Urinary bladder (tissue), 4 donors: ENCODE measurements at places on chromosomes 11 and 22. TPM values are rescaled to one million over a fixed set of nuclear protein-coding genes. Genes with fewer than 3 reads are reported as not detected.

DNA sequence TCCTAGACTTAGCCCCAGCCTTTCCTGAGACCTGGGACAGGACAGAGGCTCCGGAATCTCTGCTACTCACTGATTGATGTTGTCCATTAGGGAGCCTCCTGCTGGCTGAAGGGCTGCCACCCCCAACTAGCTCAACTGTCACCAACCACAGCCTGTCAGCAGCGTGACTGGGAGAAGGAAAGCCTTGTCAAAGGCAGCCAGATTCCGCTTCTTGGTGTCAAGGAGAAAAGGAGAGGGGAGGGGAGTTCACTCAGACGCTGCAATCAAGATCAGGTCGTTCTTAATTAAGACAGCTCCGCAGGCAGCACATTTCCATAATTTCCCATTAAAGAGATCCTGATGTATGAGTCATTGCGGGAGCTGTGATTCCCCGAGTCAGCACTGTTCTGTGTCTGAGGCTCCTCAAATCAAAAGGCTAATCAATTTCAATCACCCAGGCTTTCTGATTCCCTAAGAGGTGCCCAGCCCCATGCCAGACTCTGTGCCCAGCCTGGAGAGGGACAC, 152.8 kb upstream of the ZBED5 start:
- no peak for DNase-seq

DNA sequence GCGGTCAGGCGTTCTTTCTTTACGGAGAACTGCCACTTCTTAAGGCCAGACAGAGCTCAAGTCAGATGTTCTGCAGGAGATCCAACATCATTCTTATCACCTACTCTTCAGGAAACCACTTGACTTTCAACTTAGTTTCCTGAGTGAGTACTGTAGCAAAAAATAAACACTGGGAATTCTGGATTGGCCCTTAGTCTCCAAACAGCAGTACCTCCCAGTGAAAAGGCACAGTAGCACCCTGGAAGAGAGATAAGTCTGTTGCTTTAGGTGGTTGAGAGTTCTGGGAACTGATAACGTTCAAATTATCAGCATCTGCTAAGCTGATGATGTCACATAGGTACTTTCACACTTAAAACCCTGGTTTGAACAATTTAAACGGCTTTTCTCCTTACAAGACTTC, 971.8 kb upstream of the TENM4 start:
- no peak for DNase-seq

GRCh38 chr22:31893460-31893859, 50.9 kb upstream of the YWHAH start:
- no peak for DNase-seq

GRCh38 chr22:26709617-26710390, 52.4 kb downstream of the MIAT start:
- DNase-seq, result no peak

- no peak for DNase-seq
These were observed 34.3 kb downstream of the KIAA1671 start for GRCh38 chr22:24986816-24987215.

GRCh38 chr11:93059117-93059957, 89.9 kb downstream of the MTNR1B start:
- DNase-seq, result peak; percentile 26

DNA sequence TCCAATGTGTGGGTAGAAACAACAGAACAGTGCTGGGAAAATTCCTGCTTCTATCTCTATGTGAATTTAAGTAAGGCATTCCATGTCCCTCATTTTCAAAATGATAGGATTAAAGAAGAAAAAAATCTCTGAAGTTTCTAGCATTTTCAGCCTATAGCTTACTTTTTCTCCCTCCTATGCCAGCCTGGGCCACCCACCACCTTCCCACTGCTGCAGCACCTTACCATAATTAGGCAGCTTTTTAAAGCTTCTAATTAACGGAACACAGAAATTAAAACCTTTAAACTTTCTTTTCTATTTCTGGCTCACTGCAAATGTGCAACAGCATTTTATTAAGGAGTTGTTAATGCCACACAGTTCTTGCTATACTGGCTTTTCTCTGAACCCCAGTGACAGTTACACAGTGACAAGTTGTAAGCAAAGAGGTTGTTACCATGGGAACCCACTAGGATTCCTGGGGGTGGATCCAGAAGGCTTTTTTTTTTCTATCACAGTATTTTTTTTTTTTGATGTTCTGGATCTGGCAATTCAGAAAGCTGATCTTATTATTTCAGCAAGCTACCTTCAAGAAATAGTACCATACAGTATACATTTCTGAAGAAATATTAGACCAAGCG, 20.2 kb downstream of the CELF1 start:
- DNase-seq, result no peak

- no peak for DNase-seq
These were observed 420.7 kb upstream of the CADM1 start for GRCh38 chr11:115924744-115925567.

- DNase-seq, result no peak
These were observed 800.9 kb upstream of the TENM4 start for GRCh38 chr11:80241766-80242165.

GRCh38 chr11:93444617-93445073, 98.5 kb downstream of the SMCO4 start:
- DNase-seq, result peak; percentile 13

- no peak for DNase-seq
These were observed 6.6 kb downstream of the TRIM34 start for GRCh38 chr11:5631417-5631816.

DNA sequence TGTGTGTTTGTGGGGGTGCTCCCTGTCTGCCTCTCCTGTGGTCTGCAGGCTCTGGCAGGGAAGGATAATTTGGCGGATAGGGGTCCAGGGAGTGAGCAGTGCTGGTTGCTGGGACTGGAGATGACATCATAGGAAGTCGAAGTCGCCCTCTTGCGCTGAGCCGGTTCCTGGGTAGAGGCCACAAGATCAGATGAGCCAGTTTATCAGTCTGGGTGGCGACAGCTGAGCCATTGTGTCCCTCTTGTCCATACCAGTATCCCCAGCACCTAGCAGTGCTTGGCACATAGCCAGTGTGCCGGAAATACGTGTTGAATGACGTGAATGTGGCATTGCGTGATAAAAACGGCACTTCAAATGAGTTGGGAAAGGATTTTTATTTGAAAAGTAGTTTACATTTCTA, 9.8 kb downstream of the APOL5 start:
- no peak for DNase-seq

The ACR gene
- total RNA-seq, result not detected

The CCDC116 gene
- 0.53 TPM for total RNA-seq

The TP53AIP1 gene
- total RNA-seq, result 0.11 TPM

The PKP3 gene
- total RNA-seq, result 5.2 TPM

The SLC5A12 gene
- 0.37 TPM for total RNA-seq

The EFCAB6 gene
- total RNA-seq, result 3.2 TPM

The NRGN gene
- total RNA-seq, result 0.37 TPM

The ZC3H12C gene
- total RNA-seq, result 19.7 TPM

The TSPAN32 gene
- 1.9 TPM for total RNA-seq
